ENCODE measurements at places on chromosomes 5 and 9.

DNA sequence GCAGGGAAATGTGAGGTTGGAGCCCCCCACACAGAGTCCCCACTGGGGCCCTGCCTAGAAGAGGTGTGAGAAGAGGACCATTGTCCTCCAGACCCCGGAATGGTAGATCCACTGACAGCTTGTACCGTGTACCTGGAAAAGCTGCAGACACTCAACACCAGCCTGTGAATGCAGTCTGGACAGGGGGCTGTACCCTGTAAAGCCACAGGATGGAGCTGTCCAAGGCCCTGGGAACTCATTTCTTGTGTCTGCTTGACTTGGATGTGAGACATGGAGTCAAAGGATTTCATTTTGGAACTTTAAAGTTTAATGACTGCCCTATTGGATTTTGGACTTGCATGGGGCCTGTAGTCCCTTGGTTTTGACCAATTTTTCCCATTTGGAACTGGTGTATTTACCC is 535.0 kb upstream of the MEF2C start:
- DNase-seq, result no peak

GRCh38 chr5:88172847-88173758 is 95.5 kb downstream of the TMEM161B start:
- DNase-seq, result no peak

DNA sequence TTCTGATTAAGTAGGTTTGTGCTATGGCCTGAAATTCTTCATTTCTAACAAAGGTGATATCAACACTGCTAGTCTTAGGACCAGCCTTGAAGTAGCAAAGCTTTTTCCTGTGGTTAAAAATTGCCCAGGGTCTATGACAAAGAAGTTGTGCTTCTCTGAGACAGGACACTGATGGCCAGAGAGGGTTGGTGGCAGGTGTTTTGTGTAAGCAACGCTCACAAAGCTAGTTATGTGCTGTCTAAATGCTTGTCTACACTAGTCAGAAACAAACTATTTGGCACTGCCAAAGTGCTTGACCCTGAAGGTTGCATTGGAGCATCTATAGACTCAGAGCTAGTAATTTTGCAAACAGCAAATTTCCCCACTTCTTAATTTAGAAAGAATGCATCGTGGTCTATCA is 44.1 kb upstream of the SELENOP start:
- no peak for DNase-seq

DNA sequence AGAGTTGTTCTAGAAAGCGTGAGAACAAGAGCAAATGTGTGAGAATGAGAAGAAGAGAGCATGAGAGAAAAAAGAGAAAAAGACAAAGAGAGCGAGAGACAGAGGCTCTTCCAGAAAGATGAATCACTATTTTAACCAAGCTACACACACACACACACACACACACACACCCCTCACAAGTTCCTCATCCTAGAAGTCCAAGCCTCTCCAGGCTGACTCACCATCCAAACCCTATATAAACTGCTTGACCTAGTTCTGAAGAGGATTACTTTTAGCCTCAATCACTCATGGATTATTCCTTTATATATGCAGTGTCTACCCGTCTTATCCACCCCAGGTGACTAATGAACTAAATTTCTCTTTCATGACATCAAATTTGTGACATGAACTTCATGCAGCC is 37.6 kb downstream of the C9orf57 start:
- DNase-seq, result no peak

DNA sequence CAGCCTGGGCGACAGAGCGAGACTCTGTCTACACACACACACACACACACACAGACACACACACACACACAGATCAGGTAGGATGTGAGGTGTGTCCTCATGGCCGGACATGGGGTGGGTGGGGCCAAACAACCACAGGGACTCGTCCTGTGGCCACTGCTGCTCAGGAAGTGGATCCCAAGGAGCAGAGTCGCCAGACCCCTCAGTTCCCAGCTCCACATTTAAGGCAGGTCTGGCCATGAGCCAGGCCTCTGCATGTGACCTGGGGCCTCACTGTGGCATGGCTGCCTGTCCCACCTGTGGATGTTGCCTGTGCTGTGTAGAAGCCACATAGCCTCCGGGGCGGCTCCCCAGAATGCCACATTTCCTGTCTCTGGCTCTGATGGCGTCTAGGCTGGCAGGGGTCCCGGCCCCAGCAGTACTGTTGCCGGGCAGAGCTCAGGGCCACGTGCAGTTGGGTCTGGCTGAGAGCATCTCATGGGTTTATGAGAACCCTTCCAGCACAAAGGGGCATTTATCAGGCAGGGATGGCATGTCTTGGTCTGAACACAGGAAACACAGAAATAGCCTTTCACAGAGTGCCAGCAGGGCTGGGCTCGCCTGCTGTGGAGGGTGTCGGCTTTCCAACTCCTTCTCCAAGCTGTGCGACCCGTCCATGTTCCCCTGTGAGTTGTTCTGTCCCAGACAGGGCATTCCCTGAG is 9.9 kb upstream of the NINJ1 start:
- DNase-seq, result no peak

- DNase-seq, result no peak
Observed at GRCh38 chr9:88953381-88954029, 37.8 kb upstream of the S1PR3 start.

DNA sequence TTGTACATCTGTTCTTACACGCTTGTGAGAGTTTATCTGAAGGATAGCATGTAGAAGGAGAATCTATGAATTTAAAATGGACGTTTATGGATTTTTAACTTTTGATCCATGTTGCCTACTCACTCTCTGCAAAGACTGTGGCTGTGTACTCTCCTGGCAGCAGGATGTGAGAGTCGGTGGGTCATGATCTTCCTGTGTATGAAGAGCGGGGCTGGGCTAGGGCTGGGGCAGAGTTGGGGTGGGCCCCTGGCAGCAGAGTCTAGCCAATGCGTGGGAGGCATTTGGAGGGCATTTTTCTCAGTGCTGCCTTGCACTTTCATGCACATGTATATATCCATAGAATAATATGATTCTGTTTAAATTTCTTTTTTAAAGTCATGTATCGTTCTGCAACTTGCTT is 24.0 kb upstream of the DAB2IP start:
- no peak for DNase-seq

- DNase-seq, result no peak
Observed at GRCh38 chr5:168317096-168317520, 25.7 kb downstream of the WWC1 start.

DNA sequence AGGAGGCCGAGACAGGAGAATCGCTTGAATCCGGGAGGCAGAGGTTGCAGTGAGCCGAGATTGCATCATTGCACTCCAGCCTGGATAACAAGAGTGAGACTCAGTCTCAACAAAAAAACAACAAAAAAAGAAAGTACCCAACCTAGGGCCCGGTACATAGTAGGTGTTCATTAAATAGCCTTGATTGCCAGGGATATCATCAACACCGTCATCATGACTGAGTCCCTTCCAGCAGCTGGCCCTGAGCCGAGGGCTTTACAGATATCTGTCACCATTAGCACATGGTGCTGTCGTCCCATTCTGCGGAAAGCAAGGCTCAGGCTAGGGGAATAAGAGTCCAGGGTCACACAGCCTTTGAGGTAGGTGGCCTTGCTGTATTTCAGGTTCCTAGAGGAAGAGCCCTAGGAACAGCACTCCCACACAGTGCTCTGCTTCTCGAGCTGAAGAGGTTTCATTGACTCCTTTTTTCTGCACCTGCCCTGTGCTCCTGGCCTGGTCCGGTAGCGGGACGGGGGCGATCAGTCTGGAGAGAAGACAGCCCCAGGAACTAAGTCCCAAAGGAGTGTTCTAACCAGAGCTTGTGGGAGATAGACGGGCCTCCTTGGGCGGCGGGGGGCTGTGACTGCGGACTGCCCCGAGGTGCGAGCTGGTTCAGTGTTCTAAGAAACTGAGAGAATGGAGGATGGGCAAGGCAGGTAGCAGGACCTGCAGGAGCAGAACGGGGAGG is 48.2 kb downstream of the CXXC5 start:
- DNase-seq, result no peak

DNA sequence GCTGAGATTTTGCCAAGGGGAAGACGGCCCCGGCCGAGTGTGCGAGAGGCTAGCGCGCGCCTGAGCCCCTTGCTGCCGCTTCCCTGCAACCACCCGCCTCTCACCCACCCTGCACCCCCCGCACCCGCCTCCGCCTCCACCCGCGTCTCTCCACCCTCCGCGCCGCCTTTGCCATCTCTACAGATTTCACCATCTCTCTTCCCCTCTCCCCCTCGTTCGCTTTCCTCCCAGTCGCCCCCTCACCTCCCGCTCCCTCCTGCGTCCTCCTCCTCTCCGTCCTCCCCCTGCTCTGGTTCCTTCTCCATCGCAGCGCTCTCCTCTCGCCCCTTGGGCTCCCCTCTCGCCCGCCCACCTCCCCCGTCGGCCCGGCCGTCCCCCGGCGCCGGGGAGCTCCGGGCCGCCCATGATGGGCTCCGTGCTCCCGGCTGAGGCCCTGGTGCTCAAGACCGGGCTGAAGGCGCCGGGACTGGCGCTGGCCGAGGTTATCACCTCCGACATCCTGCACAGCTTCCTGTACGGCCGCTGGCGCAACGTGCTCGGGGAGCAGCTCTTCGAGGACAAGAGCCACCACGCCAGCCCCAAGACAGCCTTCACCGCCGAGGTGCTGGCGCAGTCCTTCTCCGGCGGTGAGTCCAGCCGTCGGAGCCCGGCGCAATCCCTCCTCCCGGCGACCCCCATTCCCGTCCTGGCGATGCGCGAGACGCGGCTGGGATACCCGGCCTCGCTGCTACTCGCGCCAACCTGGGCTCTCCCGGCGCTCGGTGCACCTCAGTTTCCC is at the start of gene PRDM12:
PRDM12 (plus strand) TSS at position 344 of the 778 bp plus-strand sequence; CDS start at position 404, 60 bp downstream.
- DNase-seq, result no peak

- no peak for DNase-seq
Observed at GRCh38 chr5:36611520-36612274, 5.3 kb downstream of the SLC1A3 start.

DNA sequence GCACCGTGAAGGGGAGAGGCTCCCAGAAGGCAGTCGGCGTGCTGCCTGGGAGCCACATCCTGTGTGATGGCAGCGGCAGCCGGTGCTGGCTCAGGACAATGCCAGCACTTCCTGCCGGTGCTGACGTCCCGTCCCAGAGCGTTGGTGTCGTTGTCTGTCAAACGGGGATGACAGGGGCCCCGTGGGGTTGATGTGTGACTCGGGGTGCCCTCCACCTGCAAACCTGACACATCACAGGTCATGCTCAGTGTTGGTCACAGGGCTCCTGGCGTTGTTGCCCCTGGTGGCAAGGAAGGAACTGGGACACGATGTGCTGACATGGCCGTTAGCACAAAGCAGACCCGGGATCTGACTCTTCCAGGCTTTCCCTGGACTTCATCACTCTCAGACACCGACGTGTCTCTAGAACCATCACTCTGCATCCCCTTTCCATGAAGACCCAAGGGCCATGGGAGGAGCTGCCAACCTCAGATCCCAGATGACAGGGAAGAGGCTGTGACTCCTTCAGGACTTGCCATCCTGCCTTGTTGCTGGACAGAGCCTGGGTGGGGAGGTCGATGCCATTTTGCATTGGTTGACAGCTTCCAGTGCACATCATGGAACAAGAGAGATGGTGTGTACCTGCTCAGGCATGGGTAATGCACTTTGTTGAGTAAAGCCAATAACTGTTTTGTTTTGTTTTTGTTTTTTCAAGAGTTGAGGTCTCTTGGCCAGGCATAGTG is 21.5 kb downstream of the PLPP7 start:
- DNase-seq, result no peak

DNA sequence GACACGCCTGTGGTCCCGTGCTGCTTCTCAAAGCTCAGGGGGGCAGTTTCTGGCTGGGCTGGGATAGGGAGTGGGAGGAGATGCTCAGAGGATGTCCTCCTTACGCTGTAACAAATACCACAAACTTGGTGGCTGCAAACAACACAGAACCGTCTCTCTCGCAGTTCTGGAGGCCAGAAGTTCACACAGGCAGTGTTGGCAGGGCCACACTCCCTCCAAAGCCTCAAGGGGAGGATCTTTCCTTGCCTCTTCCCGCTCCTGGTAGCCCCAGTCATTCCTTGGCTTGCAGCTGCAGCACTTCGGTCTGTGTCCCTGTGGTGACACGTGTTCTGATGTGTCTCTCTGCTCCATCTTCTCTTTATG is 10.4 kb upstream of the ORM1 start:
- DNase-seq, result no peak

GRCh38 chr9:113523421-113524141 is 60.1 kb downstream of the RGS3 start:
- no peak for DNase-seq

DNA sequence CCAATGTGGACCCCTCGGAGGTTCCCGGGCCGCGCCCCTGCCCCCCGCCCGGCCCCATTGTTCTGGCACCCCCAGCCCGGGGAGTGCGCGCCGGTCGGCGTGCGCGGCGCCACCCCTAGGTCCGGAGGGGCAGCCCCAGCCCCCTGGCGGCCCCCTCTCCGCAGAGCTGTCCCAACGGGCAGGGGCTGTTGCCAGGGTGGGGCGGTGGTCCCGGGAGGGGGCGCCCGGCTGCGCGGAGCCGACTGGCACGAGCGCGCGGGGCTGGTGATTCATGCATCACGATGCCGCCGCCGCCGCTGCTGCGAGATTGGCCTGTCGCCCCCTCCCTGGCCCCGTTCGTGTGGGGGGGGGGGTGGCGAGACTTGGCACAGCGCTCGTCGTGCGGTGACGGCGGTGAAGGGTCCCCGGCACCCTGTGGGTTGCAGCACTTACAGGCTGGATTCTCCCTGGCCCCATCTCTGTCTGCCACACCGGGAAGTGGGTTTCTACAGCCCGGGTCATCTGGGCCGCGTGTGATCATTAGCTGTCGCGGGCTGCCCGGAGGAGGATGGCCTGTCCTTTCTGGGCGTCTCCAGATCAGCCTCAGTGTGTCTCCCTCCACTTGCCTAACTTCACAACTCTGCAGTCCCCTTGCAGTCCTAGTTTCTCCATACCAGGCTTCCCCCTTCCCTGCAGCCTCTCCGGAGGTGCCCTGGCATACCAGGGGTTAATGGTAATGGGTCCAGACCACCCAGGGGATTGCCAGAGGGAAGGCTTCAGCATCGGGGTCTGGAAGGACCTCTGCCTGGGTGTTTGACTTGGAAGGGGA is 858 bp downstream of the NCS1 start:
- no peak for DNase-seq
